Spleen (tissue), 13 donors: ENCODE measurements at places on chromosomes 5 and 9. TPM values are rescaled to one million over a fixed set of nuclear protein-coding genes. Genes with fewer than 3 reads are reported as not detected.

The RAPGEF1 gene
- 109 TPM for total RNA-seq

The DIPK1B gene
- total RNA-seq, result 13.3 TPM

The NR5A1 gene
- 127 TPM for total RNA-seq

The CYFIP2 gene
- 223 TPM for total RNA-seq

The CNTFR gene
- 29.5 TPM for total RNA-seq

The TRIP13 gene
- 1.0 TPM for total RNA-seq

The CD14 gene
- 147 TPM for total RNA-seq

- peaks cover 32% of the 10 kb centered on the region for H3K4me1 ChIP-seq
- H3K27ac ChIP-seq, result peak overlapping the region; percentile 48
- H3K4me3 ChIP-seq, result peak overlapping the region; percentile 60
- no peak for DNase-seq
These were observed 254 bp downstream of the STRBP start for GRCh38 chr9:123268199-123268464.

GRCh38 chr9:93477397-93477796 lies 24.0 kb upstream of the FAM120AOS start:
- no peak overlapping the region for H3K4me3 ChIP-seq
- no peak overlapping the region for H3K27ac ChIP-seq
- peaks cover 19% of the 10 kb centered on the region for H3K4me1 ChIP-seq
- no peaks in the 10 kb centered on the region for H3K36me3 ChIP-seq

GRCh38 chr9:126673689-126674364 lies 60.1 kb downstream of the LMX1B start:
- H3K4me3 ChIP-seq, result no peak overlapping the region
- H3K27ac ChIP-seq, result no peak overlapping the region
- no peak for DNase-seq
- H3K4me1 ChIP-seq, result peaks cover 5% of the 10 kb centered on the region
- H3K27me3 ChIP-seq, result peaks cover 68% of the 10 kb centered on the region
- H3K36me3 ChIP-seq, result no peaks in the 10 kb centered on the region

- H3K27ac ChIP-seq, result no peak overlapping the region
- H3K27me3 ChIP-seq, result no peaks in the 10 kb centered on the region
- no peak overlapping the region for H3K4me3 ChIP-seq
- no peaks in the 10 kb centered on the region for H3K36me3 ChIP-seq
These were observed 80.3 kb upstream of the FST start for GRCh38 chr5:53399926-53400697.

DNA sequence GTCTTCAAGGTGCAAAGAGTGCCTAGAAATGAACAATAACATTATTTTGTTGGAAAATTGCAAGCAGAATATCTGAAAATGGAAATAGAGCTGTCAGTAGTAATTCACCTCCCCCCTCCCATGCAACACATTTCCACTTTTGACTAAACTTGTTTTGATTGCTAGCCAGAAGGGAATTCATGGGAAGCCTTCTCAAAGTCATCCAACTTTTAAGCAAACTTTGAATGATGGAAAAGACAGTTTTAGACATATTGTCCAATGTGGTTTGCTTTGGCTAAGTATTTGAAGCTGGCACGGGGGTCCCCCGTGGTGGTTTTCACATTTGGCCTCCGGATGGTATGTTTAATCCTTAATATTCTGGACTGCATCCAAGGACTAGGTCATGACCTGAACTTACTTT lies 7.5 kb downstream of the NR2F1 start:
- no peak overlapping the region for H3K4me3 ChIP-seq

DNA sequence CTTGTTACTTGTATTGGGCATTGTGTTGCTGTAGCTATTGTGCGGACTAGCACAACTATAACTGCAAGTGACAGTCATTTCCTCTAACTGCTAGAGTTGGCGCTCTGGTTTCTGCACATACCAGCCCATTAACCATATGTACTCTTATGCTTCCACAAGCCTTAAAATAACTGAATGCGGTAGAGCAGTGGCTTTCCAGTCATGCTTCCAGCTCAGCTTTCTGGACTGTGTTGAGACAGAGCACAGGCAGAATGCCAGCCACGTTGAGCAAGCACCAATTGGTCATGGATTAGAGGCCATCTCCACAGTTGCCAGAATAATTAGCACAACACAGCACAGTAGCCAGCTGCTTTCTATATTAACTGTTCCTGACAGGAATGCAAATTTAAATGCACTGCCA lies 12.2 kb downstream of the INVS start:
- no peak overlapping the region for H3K27ac ChIP-seq
- no peak for DNase-seq
- peaks cover 72% of the 10 kb centered on the region for H3K36me3 ChIP-seq
- H3K4me1 ChIP-seq, result peaks cover 5% of the 10 kb centered on the region

- peaks cover 14% of the 10 kb centered on the region for H3K36me3 ChIP-seq
- no peak overlapping the region for H3K4me3 ChIP-seq
- H3K4me1 ChIP-seq, result peaks cover 33% of the 10 kb centered on the region
- H3K27ac ChIP-seq, result peak overlapping the region; percentile 30
- H3K27me3 ChIP-seq, result peaks cover 3% of the 10 kb centered on the region
- DNase-seq, result peak; percentile 88
These were observed 4.6 kb downstream of the CSF1R start for GRCh38 chr5:150081541-150082283.

- no peak overlapping the region for H3K4me3 ChIP-seq
- H3K27ac ChIP-seq, result no peak overlapping the region
- H3K4me1 ChIP-seq, result no peaks in the 10 kb centered on the region
- DNase-seq, result peak; percentile 46
These were observed 19.0 kb downstream of the GFPT2 start for GRCh38 chr5:180334176-180334575.

DNA sequence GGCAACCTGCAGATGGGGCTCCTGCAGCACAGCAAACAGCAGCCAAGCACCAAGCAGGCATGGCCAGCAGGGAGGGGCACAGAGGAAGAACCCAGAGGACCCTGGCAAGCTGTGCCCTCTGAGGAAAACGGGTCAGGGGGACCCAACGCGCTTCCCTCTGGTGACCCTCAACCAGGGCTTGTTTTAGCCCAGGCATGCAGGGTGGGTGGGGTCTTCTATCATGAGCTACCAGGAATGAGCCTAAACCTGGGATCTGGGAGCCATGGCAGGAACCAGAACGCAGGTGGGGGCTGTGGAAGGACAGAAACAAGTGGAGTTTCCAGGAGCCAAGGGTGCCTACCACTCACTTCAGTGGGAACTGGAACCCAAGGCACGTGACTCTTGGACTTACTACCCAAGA lies 20.9 kb downstream of the IPPK start:
- H3K4me1 ChIP-seq, result no peaks in the 10 kb centered on the region
- no peak overlapping the region for H3K4me3 ChIP-seq
- no peaks in the 10 kb centered on the region for H3K27me3 ChIP-seq
- peaks cover 9% of the 10 kb centered on the region for H3K36me3 ChIP-seq
- H3K27ac ChIP-seq, result no peak overlapping the region
- DNase-seq, result peak; percentile 42

GRCh38 chr9:113482991-113483675 lies 19.6 kb downstream of the RGS3 start:
- H3K36me3 ChIP-seq, result no peaks in the 10 kb centered on the region
- no peak overlapping the region for H3K27ac ChIP-seq
- H3K4me3 ChIP-seq, result no peak overlapping the region
- no peaks in the 10 kb centered on the region for H3K27me3 ChIP-seq

GRCh38 chr5:1002836-1003235 lies 5.8 kb upstream of the NKD2 start:
- DNase-seq, result peak; percentile 62
- H3K4me3 ChIP-seq, result no peak overlapping the region
- H3K36me3 ChIP-seq, result no peaks in the 10 kb centered on the region
- H3K27ac ChIP-seq, result no peak overlapping the region

DNA sequence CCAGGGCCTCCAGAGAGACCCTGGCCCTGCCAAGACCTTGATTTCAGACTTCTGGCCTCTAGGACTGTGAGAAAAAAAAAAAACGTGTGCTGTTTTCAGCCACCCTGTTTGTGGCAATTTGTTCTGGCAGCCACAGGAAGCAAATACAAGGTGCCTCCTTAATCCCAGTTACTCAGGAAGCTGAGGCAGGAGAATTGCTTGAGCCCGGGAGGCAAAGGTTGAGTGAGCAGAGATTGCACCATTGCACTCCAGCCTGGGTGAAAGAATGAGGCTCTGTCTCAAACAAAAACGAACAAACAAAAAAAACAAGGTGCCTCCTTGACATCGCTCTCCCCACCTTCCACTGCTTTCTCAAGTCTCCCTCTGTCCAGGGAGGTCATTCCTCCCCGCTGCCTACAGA lies 98.0 kb downstream of the GABBR2 start:
- H3K36me3 ChIP-seq, result no peaks in the 10 kb centered on the region
- peak; percentile 8 for DNase-seq
- H3K27ac ChIP-seq, result no peak overlapping the region
- no peaks in the 10 kb centered on the region for H3K4me1 ChIP-seq
- no peaks in the 10 kb centered on the region for H3K27me3 ChIP-seq

DNA sequence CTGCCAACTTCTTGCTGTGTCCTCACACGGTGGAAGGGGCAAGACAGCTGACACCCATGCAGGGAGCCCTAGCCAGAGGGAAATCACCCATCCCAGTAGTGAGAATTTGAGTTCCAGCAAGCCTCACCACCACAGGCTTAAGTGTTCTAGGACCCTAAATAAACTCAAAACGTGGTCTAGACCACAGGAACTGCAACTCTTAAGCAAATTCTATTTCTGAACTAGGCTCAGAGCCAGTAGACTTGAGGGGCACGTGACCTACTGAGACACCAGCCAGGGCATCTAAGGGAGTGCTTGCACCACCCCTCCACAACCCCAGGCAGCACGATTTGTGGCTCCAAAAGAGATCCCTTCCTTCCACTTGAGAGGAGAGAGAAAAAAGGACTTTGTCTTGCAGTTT lies 96.0 kb upstream of the PHF24 start:
- no peak for DNase-seq
- no peaks in the 10 kb centered on the region for H3K4me1 ChIP-seq
- no peaks in the 10 kb centered on the region for H3K27me3 ChIP-seq
- no peak overlapping the region for H3K27ac ChIP-seq
- no peak overlapping the region for H3K4me3 ChIP-seq
- H3K36me3 ChIP-seq, result no peaks in the 10 kb centered on the region

DNA sequence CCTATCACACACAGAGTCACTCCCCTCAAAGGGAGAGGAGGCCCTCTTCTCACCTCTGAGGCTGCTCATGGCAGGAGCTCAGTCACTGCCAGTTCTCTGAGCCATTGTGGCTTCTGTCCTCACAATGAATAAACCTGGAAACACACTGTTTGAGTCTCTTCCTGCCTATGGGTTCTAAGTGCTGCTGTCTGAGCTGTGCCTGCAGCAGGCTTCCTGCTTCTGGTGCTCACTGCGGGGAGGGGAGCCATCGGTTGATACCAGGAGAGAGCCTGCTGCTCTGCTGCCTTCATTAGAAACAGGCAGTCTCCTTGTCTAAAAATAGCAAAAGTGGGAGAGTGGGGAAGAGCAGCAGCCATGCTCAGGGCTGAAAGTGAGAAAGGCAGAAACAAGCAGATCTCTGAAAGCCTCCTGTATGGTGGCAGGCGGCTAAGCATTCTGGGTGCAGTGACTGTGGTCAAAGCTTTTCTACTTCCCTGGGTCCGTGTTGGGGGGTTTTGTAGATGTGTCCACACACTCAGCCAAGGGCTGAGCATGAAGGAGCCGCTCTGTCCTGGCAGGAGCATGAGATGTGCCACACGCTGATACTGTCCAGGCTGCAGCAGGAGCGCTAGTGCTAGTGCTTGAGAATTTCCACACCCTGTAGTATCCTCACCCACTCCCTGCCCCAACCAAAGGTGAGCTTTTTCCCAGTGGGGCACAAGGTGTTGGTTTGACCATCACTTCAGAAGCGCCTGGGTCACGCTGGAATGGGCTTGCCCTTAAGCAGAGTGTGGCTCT lies 34.2 kb downstream of the PRKACG start:
- no peaks in the 10 kb centered on the region for H3K27me3 ChIP-seq
- no peaks in the 10 kb centered on the region for H3K36me3 ChIP-seq
- no peak overlapping the region for H3K27ac ChIP-seq
- peaks cover 68% of the 10 kb centered on the region for H3K4me1 ChIP-seq
- DNase-seq, result no peak

GRCh38 chr5:104977529-104977928 lies 1414.9 kb upstream of the NUDT12 start:
- H3K4me1 ChIP-seq, result no peaks in the 10 kb centered on the region
- H3K27me3 ChIP-seq, result no peaks in the 10 kb centered on the region
